ENCODE measurements at places on chromosomes 3 and 15. TPM values are rescaled to one million over a fixed set of nuclear protein-coding genes. Genes with fewer than 3 reads are reported as not detected.

Gene ALDH1A2
- total RNA-seq, result 7.5 TPM

- no peak for DNase-seq
Measured at GRCh38 chr15:76057332-76058000, 2.3 kb upstream of the TMEM266 start.

- DNase-seq, result no peak
Measured at GRCh38 chr3:183220828-183221227, 32.2 kb upstream of the B3GNT5 start.

DNA sequence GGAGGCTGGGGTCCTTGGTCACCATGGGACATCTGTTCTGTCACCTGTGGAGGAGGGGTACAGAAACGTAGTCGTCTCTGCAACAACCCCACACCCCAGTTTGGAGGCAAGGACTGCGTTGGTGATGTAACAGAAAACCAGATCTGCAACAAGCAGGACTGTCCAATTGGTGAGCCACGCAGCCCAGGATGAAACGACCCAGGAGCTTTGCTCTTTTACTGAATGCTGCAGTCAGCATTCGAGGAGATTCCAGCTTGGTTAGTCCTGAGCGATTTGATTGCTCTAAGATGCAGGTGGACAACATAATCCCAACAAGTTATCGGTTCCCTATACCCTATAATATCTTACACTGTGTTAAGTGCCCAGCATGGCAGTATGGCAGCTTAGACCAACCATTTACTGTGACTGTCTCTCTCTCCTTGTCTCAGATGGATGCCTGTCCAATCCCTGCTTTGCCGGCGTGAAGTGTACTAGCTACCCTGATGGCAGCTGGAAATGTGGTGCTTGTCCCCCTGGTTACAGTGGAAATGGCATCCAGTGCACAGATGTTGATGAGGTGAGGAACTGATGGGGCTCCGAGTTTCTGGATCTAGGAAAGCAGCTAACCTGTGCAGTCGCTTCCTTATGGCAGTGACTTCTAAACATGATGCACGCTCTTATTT lies 7.8 kb downstream of the THBS1 start:
- no peak for DNase-seq

- DNase-seq, result no peak
Measured at GRCh38 chr15:78507831-78508160, 419 bp downstream of the HYKK start.

DNA sequence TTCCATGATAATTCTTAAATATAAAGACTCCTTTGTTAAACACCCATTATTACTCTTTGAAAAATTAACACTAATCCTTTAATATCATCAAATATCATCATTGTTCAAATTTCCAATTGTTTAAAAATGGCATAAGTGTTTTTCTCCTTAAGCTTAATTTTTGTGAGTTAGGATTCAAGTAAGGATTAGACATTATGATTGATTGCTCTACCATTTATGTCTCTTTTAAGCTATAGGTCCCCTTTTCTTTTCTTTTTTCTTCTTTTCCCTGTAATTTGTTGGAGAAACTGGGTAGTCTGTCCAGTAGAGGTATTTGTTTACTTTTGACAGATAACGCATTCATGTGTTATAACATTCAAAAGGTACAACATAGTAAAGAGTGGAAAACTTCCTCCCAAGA lies 9.1 kb downstream of the ABHD2 start:
- DNase-seq, result no peak

DNA sequence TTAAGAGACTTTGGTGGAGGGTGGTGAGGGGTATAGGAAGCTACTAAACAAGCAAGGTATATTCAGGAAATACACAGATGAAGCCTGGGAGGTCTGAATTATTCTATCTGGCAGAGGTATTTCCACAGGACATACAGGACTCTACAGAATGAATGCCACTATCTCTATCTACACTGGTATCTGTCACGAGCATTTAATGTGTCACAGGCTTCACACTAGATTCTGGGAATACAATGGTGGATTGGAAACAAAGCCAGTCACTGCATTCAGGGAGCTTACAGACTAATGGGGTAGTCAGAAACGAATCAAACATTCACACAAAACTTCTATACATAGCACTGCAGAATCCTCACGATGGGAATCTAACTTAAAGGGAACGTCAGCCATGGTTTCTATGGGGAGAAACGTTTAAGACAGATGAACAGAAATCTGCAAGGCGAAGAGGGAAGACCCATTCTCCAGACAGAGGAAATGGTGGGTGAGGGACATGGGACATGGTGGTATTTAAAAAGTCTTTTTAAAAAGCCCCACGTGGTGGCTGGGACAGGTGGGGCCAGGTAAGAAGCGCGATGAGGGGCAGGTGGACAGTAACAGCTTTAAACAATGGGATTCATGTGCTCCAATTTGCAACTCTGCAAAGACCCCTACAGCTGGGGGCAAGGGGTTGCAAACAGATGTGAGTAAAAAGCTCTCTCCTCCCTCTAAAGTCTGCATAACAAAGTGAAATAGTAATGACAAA lies 16.5 kb downstream of the LRIG1 start:
- no peak for DNase-seq

DNA sequence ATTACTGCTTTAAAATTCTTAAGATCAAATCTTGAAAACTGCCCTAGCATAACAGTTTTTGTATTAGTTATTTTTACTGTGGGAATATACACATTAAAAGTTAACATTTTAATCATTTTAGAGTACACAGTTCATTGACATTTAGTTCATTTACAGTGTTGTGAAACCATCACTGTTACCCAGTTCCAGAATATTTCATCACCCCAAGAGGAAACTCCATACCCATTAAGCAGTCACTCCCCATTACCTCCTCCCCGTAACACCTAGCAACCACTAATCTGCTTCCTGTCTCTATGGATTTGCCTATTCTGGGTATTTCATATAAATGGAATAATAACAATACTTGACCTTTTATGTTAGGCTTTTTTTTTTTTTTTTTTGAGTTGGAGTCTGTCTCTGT lies 164.1 kb upstream of the LRRFIP2 start:
- DNase-seq, result no peak

GRCh38 chr3:182533394-182533793 lies 259.9 kb upstream of the ATP11B start:
- DNase-seq, result no peak

Data from mesenteric fat pad (tissue), 1 donor.